NCI-H524 treated with DMSO at 0.1 percent for 48 hours (cell line): ENCODE measurements at places on chromosomes 2 and 18.

GRCh38 chr2:237952851-237953250 is 14.0 kb upstream of the UBE2F start:
- no peak for DNase-seq

GRCh38 chr2:128796321-128796720 is 477.7 kb upstream of the HS6ST1 start:
- DNase-seq = no peak

DNA sequence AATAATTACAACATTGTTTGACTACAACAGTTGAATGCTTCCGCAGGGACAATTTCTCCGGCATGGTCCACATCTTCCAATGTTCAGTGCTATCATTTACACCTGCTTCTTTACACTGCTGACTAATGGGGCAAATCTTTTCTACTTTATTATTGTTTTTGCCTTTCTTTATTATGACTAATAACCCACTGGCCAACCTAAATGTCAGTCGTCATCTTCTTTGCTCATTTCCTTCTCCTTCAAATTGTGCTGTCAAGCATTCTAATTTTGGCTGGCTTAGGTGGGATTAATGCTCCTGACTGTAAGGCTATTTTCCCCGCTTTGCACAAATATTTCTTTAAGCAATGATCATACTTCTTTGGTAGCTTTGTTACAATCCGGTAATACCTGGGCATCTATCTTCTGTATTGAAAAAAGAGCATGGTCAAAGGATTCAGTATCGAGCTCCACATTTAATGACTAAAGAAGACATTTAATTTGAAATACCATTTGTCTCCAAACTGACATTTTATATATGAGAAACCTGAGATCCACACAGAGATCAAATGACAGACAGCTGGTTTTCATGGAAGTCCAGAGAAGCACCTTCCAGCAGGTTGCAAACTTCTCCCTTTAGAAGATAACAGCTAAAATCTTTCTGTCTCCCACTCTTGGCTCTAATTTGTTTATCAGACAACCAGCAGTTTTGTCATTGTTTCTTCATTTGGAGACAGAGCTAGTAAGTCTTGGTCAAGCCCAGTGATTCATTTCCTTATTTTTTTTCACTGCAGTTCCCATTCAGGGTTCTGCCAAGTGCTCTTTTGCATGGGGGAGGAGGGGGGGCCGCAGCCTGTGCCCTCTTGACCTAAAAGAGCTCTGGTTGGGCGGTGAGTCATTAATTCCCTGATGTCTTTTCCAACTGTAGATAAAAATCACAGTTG is 132.9 kb downstream of the SOCS6 start:
- no peak for DNase-seq

GRCh38 chr2:222297600-222297935 is 1.2 kb downstream of the PAX3 start:
- DNase-seq = no peak

DNA sequence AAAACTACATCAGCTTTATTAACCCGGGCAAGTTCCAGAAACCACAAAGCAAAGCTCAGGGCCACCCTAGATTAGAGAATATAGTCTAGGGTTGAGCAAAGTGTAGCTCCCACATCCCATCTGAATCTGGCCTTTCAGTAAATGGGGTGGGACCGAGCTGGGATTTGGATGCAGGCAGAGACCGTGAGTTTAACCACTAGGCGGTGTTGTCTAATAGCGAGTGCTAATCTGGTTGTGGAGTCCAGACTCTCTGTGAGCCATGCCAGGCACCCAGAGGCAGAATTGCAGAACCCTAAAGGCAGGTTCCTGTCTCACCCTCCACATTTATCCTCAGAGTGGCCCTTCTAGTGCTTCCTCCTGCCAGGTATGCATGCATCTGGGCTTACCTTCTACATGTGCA is 435.9 kb downstream of the TSN start:
- DNase-seq = no peak

- DNase-seq = no peak
These were observed 28.7 kb downstream of the PTCD3 start for GRCh38 chr2:86134709-86135108.
